ENCODE measurements at places on chromosomes 6 and 20.
A peak's percentile ranks its signal among the peaks of the same experiment; 100 is the strongest.

DNA sequence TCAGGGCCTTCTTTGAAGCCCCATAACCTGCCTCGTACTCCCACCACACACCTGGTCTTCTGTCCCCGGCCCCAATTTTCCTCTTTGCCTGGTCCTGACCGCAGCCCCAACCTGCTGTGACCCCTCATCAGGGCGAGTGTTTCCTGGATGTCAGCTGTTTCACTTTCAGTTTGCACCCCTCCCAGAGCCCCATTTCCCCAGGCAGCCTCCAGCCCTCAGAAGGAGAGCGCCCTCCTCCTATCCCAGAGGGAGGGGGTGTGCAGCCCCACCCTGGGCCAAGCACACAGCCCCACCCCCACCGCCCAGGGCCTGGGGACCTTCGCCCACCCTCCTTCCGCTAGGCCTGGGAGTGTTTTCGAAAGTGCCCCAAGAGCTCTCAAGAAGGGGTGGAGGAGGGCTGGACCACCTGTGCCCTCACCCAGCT, 1.5 kb downstream of the BAK1 start:
- no peak for DNase-seq

DNA sequence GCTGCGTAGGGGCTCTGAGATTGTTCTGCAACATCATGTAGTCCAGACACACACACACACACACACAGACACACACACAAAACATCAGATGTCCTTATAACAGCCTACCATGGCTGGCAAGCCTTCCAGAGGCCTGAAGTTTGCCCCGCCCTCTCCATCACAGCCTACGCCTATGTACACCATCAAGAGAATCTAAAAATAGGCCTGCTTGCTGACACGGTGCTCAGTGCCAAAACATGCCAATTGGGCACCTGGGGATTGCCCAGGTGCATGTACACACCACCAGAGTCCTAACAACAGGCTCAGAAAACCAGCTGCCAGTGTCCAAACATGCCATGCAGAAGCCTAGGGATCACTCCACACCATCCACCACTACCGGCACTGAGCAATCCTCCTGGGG, 391.7 kb upstream of the SPTLC3 start:
- DNase-seq, result no peak

GRCh38 chr20:15139522-15139921, 802.1 kb upstream of the FLRT3 start:
- no peak for DNase-seq

- DNase-seq, result no peak
Observed at GRCh38 chr20:32559753-32560380, 25.3 kb downstream of the NOL4L start.

DNA sequence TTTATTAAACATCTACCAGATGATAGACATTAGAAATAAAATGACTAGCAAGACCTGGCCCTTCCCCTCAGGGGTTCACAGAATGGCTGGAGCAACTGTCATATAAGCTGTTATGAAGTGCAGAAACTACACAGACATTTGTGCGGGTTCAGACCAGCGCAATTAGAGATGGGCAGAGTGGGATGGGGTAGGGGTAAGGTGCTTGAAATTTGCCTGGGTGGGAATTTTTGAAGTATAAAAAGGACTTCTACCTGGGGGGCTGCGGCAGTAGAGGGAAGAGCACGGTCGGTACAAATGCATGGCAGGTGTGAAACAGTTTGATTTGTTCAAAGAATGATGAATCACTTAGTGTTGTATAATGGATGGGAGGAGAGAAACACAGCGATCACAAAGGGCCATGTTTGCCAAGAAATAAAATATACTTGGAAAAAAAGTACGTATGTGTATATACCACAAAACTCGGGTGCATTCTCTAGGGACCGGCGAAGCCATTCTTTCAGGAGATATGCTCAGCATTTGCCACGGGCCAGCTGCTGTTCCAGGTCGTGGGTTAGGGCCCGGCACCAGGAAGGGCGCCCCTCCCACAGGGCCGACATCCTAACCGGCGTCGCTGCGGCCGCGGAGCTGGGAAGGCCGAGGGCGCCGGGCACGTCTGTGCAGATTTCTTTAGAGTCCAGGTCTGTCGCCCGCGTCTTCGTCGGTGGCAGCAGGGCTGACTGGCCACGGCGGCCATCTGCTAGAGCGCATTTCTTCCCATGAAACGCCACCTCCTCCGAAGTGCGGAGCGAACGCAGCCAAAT, 809 bp upstream of the NOL7 start:
- DNase-seq, result no peak

GRCh38 chr6:113120582-113121285, 736.4 kb upstream of the MARCKS start:
- DNase-seq, result peak; percentile 78

DNA sequence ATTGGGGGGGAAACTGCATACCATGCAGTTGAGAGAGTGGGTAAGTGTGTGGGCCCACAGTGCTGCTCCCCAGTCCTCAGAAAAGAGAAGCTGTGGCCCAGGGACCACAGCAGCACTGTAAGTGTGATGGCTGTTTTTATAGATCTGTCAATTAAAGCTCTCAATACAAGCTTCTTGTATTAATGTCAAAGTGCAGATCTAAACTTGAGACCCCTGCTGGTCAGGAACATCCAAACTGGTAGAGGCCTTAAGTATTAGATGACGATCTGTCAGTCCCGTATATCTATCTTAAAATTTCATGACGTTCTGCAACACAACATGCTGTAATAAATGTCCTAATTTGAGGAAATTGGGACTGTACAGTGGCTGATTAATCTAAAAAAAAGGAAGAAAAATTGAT, 74.8 kb downstream of the TULP4 start:
- DNase-seq, result no peak

GRCh38 chr6:99185525-99185924, 163.9 kb downstream of the FAXC start:
- no peak for DNase-seq
